ENCODE measurements at places on chromosomes 11 and 22. TPM values are rescaled to one million over a fixed set of nuclear protein-coding genes. Genes with fewer than 3 reads are reported as not detected.

GRCh38 chr11:19963697-19964387, 196.4 kb downstream of the DBX1 start:
- H3K27me3 ChIP-seq: no peaks in the 10 kb centered on the region
- H3K27ac ChIP-seq: no peak overlapping the region
- no peak for DNase-seq
- no peaks in the 10 kb centered on the region for H3K36me3 ChIP-seq

CDHR5 gene
- not detected for total RNA-seq

- no peak overlapping the region for H3K27ac ChIP-seq
- H3K27me3 ChIP-seq: no peaks in the 10 kb centered on the region
- H3K36me3 ChIP-seq: no peaks in the 10 kb centered on the region
- H3K4me1 ChIP-seq: peaks cover 54% of the 10 kb centered on the region
- H3K4me3 ChIP-seq: no peak overlapping the region
Measured at GRCh38 chr22:22683668-22684361, 39.4 kb downstream of the GGTLC2 start.

DNA sequence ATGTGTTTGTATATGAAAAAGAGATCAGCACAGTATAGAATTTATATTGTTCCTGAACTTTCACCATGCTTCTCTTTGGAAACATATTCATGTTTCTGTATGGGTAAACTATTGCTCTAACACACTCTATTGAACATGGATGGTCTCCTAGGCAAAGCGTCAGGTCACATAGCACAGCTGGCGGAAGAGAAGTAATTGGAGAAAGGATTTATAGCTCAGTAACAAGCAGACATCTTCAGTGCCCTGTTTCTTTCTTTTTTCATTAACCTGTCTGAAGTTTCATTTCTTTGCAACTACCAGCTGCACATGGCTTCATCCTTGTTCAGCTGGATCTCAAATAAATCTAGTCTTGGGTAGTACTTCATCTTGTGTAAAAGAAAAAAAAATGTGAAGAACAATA, 84.4 kb upstream of the TRPC6 start:
- no peak overlapping the region for H3K4me3 ChIP-seq
- no peak for DNase-seq
- H3K4me1 ChIP-seq: no peaks in the 10 kb centered on the region
- H3K27me3 ChIP-seq: no peaks in the 10 kb centered on the region
- H3K27ac ChIP-seq: no peak overlapping the region

IRF7 gene
- total RNA-seq: 87.5 TPM

HIC2 gene
- 6.3 TPM for total RNA-seq

All from spleen (tissue), 13 donors.